ENCODE measurements at places on chromosomes 12 and 14. TPM values are rescaled to one million over a fixed set of nuclear protein-coding genes. Genes with fewer than 3 reads are reported as not detected.

DNA sequence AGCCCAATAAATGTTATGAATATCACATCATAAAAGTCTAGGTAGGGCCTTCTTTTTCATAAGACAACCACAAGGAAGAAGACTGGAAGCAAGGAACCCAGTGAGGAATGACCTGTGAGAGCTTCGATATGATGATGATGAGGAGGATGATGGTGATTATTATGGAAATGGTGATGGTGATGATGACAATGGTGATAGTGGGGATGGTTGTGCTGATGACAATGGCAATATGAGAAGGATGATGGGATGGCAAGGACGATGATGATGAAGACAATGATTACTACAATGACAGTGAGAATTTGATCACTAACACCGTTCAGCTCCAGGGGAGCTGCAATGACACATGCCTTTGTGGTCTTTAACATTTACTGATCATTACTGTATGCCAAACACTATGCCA lies 7.7 kb upstream of the CKAP4 start:
- no peaks in the 10 kb centered on the region for H3K4me1 ChIP-seq
- no peak overlapping the region for H3K27ac ChIP-seq
- H3K4me3 ChIP-seq, result no peak overlapping the region
- H3K36me3 ChIP-seq, result no peaks in the 10 kb centered on the region
- no peak for DNase-seq
- no peaks in the 10 kb centered on the region for H3K27me3 ChIP-seq

- no peaks in the 10 kb centered on the region for H3K36me3 ChIP-seq
- DNase-seq, result no peak
- H3K27me3 ChIP-seq, result no peaks in the 10 kb centered on the region
These were observed 102.6 kb downstream of the TSPAN9 start for GRCh38 chr12:3179731-3180130.

GRCh38 chr12:64070454-64070853 lies 151.6 kb downstream of the KICS2 start:
- H3K4me1 ChIP-seq, result no peaks in the 10 kb centered on the region
- H3K27ac ChIP-seq, result no peak overlapping the region
- no peak overlapping the region for H3K4me3 ChIP-seq

- no peaks in the 10 kb centered on the region for H3K4me1 ChIP-seq
- H3K36me3 ChIP-seq, result no peaks in the 10 kb centered on the region
- no peak for DNase-seq
- no peaks in the 10 kb centered on the region for H3K27me3 ChIP-seq
These were observed 343.4 kb downstream of the LRIG3 start for GRCh38 chr12:58576916-58577315.

GRCh38 chr14:64995291-64995690 lies 8.6 kb downstream of the FNTB start:
- DNase-seq, result no peak
- no peaks in the 10 kb centered on the region for H3K36me3 ChIP-seq
- peaks cover 8% of the 10 kb centered on the region for H3K4me1 ChIP-seq
- no peak overlapping the region for H3K4me3 ChIP-seq

Gene CPM
- 1.6 TPM for total RNA-seq

Gene GALNT16
- 0.11 TPM for total RNA-seq

- H3K27me3 ChIP-seq, result no peaks in the 10 kb centered on the region
- H3K27ac ChIP-seq, result no peak overlapping the region
- H3K36me3 ChIP-seq, result no peaks in the 10 kb centered on the region
These were observed 13.1 kb downstream of the CBLN3 start for GRCh38 chr14:24416254-24416931.
